A673 (cell line): ENCODE measurements at places on chromosomes 7 and 10.
A peak's percentile ranks its signal among the peaks of the same experiment; 100 is the strongest.

DNA sequence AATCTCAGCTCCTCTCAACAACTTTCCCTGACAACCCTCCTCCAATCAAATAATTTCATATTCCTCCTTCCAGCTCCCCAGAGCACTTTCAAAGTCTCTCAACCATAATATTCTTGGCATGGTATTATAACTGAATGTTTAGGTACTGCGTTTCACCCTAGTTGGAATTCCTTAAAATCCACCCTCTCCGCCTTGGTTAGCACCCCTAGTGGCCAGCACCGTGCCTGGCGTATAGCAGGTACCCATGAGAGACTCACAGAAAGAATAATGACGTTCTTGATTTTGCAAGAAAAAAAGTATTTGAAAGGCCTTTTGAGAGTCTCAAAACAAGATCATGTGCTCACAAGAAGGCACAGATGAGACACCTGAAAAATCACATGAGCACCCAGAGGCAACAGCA, 50.9 kb downstream of the GLI3 start:
- peak; percentile 30 for DNase-seq

DNA sequence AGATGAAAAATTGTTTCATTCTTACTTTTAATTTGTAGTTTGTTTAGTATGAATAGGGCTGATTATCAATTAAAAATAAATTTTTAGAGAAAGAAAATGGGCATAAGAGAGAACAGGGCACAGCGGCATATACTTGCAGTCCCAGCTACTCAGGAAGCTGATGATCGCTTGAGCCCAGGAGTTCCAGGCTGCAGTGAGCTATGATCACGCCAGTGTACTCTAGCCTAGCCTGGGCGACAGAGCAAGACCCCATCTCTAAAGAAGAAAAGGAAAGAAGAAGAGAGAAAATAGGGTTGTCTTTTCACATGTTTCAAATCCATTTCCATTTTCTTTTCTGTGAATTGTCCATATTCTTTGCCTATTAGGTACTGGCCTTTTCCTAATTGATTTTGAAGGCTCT, 8.0 kb downstream of the SMURF1 start:
- no peak for DNase-seq

GRCh38 chr10:51985336-51985735, 285.9 kb upstream of the CSTF2T start:
- no peak for DNase-seq

- DNase-seq, result no peak
Observed at GRCh38 chr10:5882961-5883360, 6.7 kb downstream of the ANKRD16 start.

DNA sequence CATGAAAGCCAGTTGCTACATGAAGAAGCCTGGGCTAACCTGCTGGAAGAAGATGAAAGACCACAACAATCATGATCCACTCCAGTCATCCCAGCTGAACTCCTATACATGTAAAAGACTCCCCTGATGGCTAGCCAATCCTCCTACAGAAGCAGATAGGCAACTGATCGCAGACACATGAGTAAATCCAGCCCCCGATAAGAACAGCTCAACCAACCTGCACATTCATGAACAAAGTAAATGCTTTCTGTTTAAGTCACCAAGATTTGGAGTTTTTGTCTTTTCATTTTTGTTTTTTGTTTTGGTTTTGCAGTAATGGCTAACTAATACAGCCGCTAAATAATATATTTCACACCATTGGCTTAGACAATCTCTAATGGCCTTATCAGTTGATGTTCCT, 53.7 kb downstream of the PRLHR start:
- DNase-seq, result no peak

- no peak for DNase-seq
Observed at GRCh38 chr10:96270571-96270970, 798 bp downstream of the BLNK start.

GRCh38 chr7:96250776-96251361, 71.0 kb downstream of the SLC25A13 start:
- no peak for DNase-seq

DNA sequence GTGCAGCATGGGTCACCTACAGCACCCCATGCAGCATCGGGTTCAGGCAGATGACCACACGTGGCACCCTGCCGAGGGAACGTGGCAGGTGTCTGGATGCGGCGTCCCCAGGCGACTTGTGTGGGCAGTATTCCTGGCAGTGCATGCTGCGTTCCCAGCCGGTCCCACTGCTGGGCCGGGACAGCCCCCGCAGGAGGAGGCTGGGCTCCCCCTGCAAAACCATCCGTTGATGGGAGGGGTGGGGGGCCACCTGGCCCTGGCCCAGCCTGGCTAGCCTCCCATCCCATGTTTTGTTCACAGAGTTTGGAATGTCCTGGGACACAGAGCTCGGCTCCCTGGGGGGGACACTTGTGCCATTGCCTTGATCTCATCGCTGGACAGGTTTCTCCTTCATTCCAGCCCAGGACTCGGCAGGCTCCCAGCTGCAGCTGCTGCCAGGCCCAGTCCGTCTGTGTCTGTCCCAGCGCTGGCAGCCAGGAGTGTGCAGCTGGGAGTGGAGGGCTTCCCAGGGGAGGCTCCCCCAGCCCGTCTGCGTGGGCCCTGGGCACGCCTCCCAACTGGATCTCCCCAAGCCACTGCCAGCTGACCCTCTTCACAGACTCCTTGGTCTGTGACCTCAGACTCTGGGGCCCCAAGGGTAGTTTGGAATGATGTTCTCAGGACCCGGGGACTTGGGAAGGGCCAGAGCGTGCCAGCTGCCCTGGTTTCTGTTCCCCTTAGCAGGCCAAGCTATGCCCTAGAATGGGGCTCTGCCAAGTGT, 32.6 kb downstream of the TMEM270 start:
- DNase-seq, result no peak

GRCh38 chr7:106644999-106645398, 16.0 kb downstream of the CCDC71L start:
- DNase-seq, result no peak

GRCh38 chr10:84352251-84352842, 24.0 kb downstream of the CCSER2 start:
- peak; percentile 72 for DNase-seq

GRCh38 chr10:123266971-123267370, 112.8 kb downstream of the BUB3 start:
- no peak for DNase-seq

- DNase-seq, result peak; percentile 76
Observed at GRCh38 chr7:92809760-92810573, 26.4 kb downstream of the CDK6 start.

GRCh38 chr10:68586606-68587305, 26.6 kb downstream of the TET1 start:
- DNase-seq, result no peak

DNA sequence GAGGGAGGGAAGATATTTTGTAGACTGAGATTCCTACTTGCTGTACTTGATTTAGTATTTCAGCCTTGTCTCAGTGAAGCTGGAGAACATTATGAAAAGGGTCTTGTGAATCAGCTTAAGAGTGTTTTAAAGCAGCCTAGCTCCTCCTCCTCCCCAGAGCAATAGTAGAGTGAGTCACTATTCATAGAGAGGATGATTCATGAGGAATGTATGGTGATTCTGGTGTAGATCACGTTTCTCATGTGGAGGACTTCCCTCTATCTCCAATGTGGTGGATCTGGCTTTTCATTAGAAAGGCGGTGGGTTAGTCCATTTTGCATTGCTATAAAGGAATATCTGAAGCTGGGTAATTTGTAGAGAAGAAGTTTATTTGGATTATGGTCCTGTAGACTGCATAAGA, 340.1 kb upstream of the CHRM2 start:
- DNase-seq, result peak; percentile 79
